ENCODE measurements at places on chromosomes 5 and 9. TPM values are rescaled to one million over a fixed set of nuclear protein-coding genes. Genes with fewer than 3 reads are reported as not detected.
A peak's percentile ranks its signal among the peaks of the same experiment; 100 is the strongest.

DNA sequence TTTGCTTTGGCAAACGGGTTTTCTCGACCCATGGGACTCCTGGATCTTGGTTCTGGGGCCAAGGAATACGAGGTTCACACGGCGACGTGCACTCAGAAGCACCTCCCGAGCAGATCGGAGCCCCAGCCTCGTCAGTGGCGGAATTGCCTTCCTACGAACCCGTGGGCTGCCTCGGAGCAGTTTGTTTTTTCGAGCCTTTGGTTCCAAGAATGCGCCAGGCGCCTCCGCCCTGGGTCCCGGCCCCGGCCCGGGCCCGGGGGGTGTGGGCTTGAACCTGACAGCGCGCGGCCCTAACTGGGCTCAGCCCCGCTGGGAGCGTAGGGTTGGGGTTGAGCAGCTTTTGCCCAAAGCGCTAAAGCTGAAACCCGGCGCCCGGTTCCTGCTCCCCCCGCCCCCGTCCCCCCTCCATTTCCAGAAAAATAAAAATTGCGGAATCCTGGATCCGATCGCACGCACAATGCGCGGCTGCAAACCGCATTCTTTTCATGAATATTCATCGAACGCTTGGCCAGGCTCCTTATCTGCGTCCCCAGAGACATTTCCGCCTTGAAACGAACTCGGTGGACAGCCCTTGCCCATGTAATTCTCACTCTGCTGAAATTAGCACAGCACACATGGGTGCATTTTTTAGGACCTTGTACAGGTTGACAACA is 1.0 kb downstream of the BASP1 start:
- peak overlapping the region; percentile 95 for H3K27ac ChIP-seq
- H3K27me3 ChIP-seq: no peaks in the 10 kb centered on the region
- H3K4me3 ChIP-seq: peak overlapping the region; percentile 89
- peak; percentile 74 for DNase-seq
- peaks cover 2% of the 10 kb centered on the region for H3K4me1 ChIP-seq

DNA sequence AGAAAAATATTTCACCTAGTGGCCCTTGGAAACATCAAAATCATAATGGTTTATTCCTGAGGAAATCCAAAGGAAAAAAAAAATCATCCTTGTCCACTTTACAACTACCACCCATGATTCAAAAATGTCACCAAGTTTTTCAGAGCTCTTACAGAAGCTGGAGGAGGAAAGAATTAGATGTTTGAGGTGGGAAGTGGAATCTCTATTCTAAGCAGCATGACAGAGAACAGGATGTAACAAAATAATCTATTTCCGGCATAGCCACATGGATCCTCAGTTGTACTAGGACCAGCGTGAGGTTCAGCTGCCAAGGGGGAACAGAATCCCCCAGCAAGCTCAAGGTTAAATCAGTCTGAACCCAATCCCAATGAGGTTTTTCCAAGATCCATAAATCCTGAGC is 40.2 kb downstream of the FBXW11 start:
- H3K4me3 ChIP-seq: no peak overlapping the region
- H3K27me3 ChIP-seq: no peaks in the 10 kb centered on the region
- no peak overlapping the region for H3K27ac ChIP-seq
- H3K36me3 ChIP-seq: no peaks in the 10 kb centered on the region

DNA sequence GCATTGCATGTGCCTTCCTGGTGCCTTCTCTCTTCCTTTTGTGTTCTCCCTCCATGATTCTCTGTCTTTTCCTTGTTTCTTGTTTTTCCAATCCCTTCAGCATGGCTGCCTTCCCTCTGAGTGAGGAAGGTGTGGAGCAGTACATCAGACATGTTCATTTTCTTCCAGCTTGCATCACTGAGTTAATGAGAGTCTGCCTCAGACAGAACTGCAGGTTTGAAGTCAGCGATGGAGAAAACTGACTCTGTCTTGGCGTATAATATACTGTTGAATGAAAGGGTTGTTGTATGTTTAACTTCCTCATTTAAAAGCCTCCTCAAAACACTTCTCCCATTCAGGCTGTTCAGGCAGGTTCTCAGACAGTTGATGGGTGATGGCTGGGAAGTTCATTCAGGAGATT is 129.3 kb downstream of the KDM4C start:
- no peaks in the 10 kb centered on the region for H3K36me3 ChIP-seq
- no peaks in the 10 kb centered on the region for H3K4me1 ChIP-seq
- no peak overlapping the region for H3K4me3 ChIP-seq
- no peaks in the 10 kb centered on the region for H3K27me3 ChIP-seq

DNA sequence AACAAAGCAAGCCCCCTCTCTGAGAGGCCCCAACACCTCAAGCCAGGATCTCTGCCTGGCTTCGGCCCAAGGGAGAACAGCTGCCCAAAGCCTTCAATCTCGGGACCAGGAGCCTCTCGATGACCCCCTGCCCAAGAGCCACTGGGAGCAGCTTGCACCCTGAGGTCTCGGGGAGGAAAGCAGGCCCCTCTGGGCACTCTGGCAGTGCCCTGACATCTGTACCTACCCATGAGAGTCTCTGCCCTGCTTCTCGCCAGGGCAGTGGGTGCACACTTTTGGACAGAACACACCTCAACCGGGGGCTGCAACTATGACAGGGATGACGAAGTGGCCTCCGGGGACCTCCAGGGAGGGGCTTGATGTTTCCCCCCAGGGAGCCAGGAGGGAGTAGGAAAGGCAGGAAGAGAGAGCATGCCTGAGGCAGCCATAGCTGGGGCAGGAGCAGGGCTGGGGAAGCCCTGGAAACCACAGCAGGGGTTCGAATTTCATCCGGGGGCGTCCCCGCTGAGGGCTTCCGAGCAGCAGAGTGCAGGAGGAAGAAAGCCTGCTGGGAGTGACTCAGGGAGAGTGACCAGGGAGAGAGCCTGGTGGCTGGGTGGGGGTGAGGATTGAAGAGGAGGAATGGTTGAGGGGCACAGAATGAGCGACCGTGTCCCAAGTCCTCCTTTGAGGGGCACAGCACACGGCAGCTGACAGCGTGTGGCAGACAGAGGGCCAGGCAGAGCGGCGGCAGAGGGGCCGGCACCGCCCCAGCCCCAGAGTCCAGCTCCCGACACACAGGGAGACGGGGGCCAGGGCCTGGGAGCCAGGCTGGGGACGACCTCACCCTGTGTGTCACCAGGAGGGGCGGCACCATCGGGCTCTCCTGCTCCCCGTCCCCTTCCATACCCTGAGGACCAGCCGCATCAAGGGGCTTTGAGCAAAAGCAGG is 1.8 kb downstream of the LPCAT1 start:
- H3K27me3 ChIP-seq: no peaks in the 10 kb centered on the region
- H3K4me3 ChIP-seq: peak overlapping the region; percentile 84
- H3K27ac ChIP-seq: peak overlapping the region; percentile 81
- peaks cover 20% of the 10 kb centered on the region for H3K4me1 ChIP-seq
- H3K36me3 ChIP-seq: peaks cover 10% of the 10 kb centered on the region

DNA sequence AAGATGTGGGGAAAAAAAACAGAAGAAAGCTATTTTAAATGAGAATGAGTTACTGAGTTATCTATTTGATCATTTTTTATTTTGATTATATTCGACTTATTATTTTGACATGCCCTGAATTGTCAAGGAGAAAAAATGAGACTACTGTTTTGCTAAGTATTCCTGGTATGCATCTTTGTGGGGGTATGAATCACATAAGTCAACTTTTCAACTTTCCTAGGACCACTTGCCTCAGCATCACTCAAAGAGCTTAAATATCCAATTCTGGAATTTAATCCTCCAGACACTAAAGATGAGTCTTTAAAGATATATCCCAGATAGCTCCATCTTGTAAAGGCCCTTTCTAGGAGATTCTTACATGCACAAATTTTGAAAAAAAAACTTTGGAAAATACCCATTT is 17.4 kb upstream of the SPDL1 start:
- no peaks in the 10 kb centered on the region for H3K27me3 ChIP-seq
- no peak overlapping the region for H3K27ac ChIP-seq
- no peaks in the 10 kb centered on the region for H3K4me1 ChIP-seq
- no peak overlapping the region for H3K4me3 ChIP-seq

The FOXD4L6 gene
- not detected for total RNA-seq

Data from fibroblast of lung (primary cell).